ENCODE measurements at places on chromosomes 5 and 9. TPM values are rescaled to one million over a fixed set of nuclear protein-coding genes. Genes with fewer than 3 reads are reported as not detected.

The NSMF gene
- total RNA-seq: 130 TPM

The CCIN gene
- not detected for total RNA-seq

DNA sequence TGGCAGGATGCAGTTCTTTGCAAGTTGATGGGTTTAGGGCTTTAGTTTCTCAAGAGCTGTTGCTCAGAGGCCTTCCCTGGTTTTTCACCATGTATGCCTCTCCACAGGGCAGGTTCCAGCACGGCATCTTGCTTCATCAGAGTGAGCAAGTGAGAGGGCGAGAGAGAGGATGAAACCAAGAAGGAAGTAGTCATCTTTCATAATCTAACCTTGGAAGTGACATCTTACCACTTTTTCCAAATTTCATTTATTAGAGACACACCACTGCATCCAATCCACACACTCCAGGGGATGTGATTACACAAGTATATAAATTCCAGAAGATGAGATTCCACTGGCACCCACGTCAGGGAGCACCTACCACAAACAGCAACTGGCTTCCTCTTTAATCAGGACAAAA, 294.4 kb downstream of the MARCHF11 start:
- peaks cover 3% of the 10 kb centered on the region for H3K4me1 ChIP-seq
- H3K27ac ChIP-seq: no peak overlapping the region
- no peak for DNase-seq
- no peaks in the 10 kb centered on the region for H3K27me3 ChIP-seq
- H3K4me3 ChIP-seq: no peak overlapping the region
- no peaks in the 10 kb centered on the region for H3K36me3 ChIP-seq

DNA sequence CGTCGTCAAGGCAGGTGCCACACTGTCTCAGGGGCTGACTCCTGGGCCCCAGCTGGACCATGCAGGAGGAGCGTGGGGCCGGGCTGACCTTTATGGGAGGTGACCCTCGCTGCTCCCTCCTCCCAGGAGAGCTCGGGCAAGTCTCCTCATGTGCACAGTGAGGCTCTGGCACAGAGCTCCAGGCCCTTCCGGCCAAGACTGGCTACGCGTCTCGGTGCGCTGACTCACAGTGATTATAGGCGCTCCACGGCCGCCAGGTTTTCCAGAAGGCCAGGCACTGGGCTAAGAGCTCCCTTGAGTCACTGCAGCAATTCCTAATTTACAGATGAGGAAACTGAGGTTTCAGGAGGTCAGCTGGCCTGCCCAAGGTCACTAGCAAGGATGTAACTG, 47.4 kb downstream of the VAV2 start:
- no peaks in the 10 kb centered on the region for H3K4me1 ChIP-seq
- no peak overlapping the region for H3K27ac ChIP-seq

DNA sequence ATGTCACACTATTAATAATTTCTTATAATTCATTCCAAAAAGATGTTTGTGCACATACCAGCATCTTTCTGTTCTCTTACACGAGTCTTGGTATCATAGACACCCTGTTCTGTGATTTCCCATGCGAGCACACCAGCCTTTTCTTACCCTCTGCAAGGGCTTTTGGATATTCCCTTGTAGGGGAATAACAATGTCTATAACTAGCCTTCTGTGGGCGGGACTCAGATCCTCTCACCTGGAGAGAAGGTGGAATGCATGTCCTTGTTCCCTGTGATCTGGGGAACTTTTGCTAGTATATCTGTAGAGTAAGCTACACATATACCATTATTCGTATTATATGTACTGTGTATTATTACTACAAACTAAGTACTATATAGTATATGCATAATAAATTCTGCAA, 44.8 kb downstream of the EHMT1 start:
- no peak for DNase-seq
- H3K27me3 ChIP-seq: no peaks in the 10 kb centered on the region
- no peak overlapping the region for H3K27ac ChIP-seq
- no peaks in the 10 kb centered on the region for H3K36me3 ChIP-seq
- no peak overlapping the region for H3K4me3 ChIP-seq

GRCh38 chr9:105206496-105206820, 38.0 kb upstream of the SLC44A1 start:
- peak overlapping the region; percentile 29 for H3K27ac ChIP-seq
- H3K27me3 ChIP-seq: no peaks in the 10 kb centered on the region
- DNase-seq: no peak
- H3K36me3 ChIP-seq: no peaks in the 10 kb centered on the region
- no peaks in the 10 kb centered on the region for H3K4me1 ChIP-seq
- H3K4me3 ChIP-seq: no peak overlapping the region

GRCh38 chr5:5330728-5331452, 91.6 kb upstream of the ICE1 start:
- H3K4me1 ChIP-seq: no peaks in the 10 kb centered on the region
- no peaks in the 10 kb centered on the region for H3K36me3 ChIP-seq
- H3K27ac ChIP-seq: no peak overlapping the region
- no peak for DNase-seq

GRCh38 chr5:123855609-123856008, 343.6 kb downstream of the CSNK1G3 start:
- H3K36me3 ChIP-seq: no peaks in the 10 kb centered on the region
- H3K27ac ChIP-seq: no peak overlapping the region
- H3K27me3 ChIP-seq: no peaks in the 10 kb centered on the region
- H3K4me1 ChIP-seq: no peaks in the 10 kb centered on the region
- DNase-seq: no peak
- no peak overlapping the region for H3K4me3 ChIP-seq

DNA sequence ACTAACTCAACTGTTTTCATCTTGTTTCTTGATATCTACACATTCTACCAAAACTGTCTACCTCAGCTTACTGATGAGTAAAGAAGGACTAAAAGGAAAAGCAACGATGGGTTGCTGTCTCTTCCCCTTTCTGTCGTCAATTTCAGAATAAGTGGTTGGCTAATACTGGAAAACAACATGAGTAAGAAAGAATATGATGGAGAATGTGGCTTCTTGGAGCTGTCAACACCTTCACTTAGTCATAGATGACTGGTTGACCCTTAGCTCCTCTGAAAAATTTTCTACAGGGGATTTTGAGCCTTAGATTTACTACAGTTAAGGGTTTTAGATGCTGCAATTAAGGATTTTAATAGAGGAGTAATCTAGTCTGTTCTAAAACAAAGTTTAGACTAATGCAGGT, 797.9 kb downstream of the TLE4 start:
- no peaks in the 10 kb centered on the region for H3K27me3 ChIP-seq
- no peak overlapping the region for H3K4me3 ChIP-seq
- H3K36me3 ChIP-seq: no peaks in the 10 kb centered on the region
- H3K4me1 ChIP-seq: no peaks in the 10 kb centered on the region
- H3K27ac ChIP-seq: no peak overlapping the region
- DNase-seq: no peak

GRCh38 chr9:14961372-14962068, 51.3 kb upstream of the FREM1 start:
- no peaks in the 10 kb centered on the region for H3K4me1 ChIP-seq
- H3K27me3 ChIP-seq: no peaks in the 10 kb centered on the region
- no peaks in the 10 kb centered on the region for H3K36me3 ChIP-seq

DNA sequence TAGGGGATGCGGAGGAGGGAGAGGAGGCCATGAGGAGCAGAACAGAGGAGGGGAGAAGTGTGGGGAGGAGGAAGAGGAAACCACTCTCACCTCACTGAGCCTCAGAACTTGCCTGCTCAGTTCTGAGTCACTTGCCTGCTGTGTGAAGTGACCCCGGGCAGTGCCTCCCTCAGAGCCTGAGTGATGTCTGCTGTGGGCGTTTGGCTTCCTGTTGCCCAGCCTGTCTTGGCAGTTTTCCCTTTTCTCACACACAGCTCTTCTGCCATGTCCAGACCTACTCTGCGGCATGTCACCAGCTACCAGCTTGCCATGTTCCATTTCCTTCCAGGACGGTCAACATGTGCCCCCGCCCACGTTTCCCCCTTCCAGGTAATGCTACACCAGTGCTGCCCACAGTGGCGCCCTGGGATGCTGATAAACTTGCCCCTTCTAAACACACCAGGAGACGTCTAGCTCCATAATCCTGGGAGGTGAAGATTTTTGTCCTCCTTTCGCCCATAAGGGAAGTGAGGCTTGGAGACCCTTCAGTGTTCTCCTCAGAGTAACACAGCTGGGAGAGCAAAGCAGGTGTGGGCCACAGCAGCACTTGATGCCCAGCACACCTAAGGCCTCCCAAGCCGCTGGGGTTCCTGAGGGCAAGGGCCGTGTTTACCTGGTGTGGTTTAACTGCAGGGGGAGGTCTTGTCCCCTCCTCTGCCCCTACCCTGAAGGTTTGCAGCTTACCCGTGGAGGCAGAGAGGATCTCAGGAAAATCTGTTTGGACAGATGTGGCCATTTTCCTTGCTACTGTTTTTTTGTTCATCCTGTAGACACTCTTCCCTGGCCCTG, 63.8 kb upstream of the RNF130 start:
- no peak overlapping the region for H3K4me3 ChIP-seq
- no peak for DNase-seq
- H3K27ac ChIP-seq: no peak overlapping the region
- no peaks in the 10 kb centered on the region for H3K4me1 ChIP-seq
- no peaks in the 10 kb centered on the region for H3K36me3 ChIP-seq
